ENCODE measurements at places on chromosomes 1 and 21. TPM values are rescaled to one million over a fixed set of nuclear protein-coding genes. Genes with fewer than 3 reads are reported as not detected.

The CFHR3 gene
- polyA plus RNA-seq: 0.15 TPM

DNA sequence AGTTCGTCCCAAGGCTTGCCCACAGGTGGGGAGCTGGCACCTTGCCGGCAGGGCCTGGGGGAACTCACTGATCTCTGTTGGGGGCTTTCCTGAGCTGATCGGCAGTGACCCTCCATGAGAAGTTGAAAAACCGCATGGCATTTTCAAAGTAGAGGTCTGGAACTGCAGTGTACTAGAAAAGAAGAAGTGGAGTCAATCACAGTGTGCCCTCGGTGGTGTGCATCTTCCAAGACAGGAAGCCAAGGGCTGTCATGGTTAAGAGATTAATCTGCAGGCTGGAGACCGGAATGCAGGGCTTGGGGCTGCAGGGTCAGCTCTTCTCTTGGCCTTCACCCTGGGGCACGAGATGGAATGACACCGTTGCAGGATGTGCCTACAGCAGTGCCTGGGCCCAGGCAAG is 56.8 kb downstream of the ECE1 start:
- DNase-seq: no peak

GRCh38 chr21:17191346-17191993 is 321.4 kb upstream of the CXADR start:
- DNase-seq: no peak

GRCh38 chr1:197595304-197595904 is 179.9 kb downstream of the DENND1B start:
- no peak for DNase-seq
